ENCODE measurements at places on chromosomes 5 and 9.

DNA sequence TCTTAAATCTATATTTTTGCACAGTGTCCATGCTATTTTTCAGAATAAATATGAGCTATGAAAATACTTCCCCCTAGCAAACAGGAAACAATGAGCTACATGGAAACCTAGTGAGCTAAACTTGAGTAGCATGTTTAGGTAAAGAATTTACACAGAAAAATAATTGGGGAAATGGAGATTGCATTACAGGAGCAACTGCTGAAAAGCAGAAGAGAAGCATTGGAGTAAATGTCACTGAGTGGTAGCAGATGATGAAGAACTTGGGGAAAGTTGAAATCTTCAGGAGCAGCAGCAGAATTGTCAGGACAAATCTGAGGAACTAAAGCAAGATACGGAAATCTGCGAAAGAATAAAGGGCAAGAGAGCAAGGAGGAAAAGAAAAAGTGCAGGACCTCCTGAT lies 610.3 kb downstream of the TLE1 start:
- no peak for DNase-seq

DNA sequence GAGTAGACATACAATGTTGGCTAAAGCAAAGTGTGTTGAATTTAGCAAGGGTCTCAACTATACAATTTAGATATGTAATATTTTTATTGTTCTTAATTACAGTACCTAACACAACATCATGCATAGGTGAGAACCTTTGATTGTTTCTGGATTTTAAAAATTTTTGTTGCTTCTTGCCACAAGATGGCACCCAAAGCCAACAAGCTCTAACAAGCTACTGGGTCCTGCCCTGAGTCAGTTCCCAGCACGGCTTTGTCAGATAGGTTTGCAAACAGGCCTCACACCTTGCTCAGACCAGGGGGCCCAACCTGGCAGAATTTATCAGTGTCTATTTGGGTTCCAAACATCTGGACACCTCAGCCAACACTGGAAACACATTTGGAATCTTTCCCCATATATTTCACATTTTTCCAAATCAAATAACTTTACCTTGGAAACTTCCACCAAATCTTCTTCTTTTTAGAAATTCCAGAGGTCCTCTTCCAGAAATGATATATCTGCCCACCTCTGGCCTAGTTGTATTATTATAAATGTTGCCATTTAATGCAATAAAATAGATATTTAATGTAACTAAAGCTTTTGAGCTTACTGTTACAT lies 49.5 kb upstream of the EGFLAM start:
- no peak for DNase-seq

DNA sequence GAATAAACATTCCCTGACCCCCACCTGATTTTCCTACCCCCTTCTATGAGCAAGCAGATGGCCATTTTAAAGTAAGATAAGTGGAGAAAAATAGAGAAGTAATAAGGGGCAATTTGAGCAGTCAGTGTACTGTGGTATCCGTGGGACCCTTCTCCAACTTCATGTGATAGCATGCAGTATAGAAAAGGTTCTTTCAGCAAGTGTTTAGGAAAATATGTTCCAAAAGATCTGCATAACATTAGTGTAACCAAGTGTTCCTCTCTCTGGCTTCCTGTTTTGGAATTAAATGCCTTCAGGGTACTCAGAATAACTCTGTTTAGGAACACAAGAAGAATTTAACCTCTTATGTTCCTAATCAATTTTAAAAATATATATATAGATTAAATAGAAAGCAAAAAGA lies 134.9 kb downstream of the ATG10 start:
- no peak for DNase-seq

DNA sequence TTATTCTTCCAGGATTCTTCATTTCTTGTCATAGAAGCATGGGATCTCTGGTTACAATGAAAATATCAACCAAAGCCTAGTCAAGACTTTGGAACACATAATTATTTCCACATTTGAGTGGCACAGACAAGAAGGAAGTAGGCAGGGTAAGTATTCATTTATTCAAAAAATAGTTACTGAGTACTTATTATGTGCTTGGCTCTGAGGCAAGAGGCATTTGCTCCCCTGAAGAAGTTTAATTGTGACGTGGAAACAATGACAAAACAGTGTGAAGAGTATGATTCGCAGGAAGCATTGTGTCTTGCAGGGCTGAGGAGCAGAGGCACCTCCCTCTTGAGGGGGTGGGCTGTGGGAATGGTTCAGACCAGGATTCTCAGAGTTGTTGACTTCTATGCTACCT lies 45.0 kb upstream of the TNFSF15 start:
- DNase-seq = no peak

- no peak for DNase-seq
Measured at GRCh38 chr5:2738156-2738699, 13.2 kb downstream of the IRX2 start.

GRCh38 chr5:139796061-139796806 lies 626 bp downstream of the PSD2 start:
- no peak for DNase-seq

DNA sequence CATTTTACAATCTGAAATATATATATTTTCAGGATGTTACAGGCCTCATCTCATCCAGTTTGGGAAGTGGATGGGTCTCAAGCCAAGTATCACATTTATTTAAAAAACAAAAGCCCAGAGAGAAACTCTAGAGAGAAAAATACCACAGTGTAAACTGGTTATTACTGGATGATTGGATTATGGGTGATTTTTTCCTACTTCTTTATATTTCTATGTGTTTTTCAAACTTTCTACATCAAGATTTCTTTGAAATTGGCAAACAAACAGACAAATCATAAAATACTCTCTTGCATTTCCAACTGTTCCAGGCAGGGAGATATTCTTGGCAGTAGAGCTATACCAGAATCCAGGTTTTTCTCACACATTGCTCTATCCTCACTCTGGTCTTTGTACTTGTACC lies 116.0 kb upstream of the SMIM23 start:
- no peak for DNase-seq

DNA sequence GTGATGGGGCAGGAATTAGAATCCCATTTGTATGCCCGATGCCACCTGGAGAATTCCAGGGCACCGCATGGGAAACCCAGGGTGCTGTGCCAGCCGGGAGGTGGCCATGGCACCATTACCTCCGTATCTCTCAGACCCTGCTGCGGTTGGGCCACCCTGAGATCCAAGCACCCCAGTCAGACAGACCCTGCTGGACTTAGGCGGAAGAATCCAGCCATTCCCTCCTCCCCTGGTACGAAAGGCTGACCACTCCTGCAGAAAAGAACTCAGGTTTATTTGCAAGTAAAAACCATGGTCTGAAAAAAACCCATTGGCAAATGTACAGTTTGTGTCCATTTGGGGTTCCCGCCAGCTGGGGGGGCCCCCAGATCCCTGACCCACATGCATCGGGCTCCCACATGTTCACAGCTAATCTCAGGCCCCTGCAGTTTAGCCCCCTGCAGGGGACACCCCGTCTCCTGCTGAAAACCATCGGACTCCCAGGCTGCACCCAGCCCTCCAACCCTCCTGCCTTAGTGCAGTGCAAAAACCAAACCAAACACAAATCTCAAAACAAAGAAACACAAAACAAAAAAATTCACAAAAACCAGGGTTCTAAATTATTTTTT lies 23.6 kb upstream of the SARDH start:
- no peak for DNase-seq

DNA sequence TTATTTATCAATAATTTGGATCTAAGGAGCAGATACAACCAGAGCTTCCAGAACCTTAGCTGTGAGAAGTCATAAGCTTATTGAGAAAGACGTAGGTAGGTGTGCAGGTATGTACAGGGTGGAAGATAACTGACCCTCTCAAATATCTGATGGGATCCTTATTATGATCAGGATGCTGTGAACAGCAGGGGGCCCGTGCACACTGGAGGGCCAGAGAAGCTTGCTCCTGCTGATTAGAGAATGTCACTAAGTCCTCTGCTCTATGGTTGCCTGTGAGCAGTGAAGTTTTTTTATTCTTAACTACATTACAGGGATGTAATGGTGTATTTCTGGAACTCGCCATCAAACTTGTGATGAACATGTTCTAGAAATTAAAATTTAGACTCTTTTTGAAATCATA lies 108.9 kb upstream of the POU5F2 start:
- DNase-seq = no peak

DNA sequence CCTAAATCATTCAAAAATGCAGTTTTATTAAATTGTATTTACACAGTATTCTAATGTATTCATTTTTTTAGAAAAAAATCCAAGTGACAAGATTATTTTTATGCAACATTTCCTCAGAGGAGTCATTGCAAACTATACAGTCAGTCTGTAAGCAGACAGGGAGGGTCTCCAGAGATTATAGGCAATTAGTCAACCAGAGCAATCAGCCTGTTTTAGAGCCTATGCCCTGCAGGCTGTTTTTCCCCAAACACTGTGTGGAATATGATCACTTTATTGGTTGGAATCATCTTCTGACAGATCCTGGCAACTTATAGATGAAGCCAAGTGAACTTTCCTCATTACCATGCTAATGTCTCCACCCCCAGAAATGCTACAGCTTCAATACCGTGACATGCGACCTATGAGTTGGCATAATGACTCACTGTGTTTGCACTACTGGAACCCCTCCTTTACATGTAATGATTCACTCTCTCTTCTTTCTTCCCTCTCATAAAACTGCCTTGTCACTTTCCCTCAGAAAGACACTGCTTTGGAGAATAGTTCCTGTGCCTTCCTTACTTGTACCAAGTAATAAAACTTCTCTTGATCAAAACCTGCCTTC lies 577.7 kb upstream of the FTMT start:
- DNase-seq = no peak

- no peak for DNase-seq
Measured at GRCh38 chr9:89705651-89706050, 100.8 kb downstream of the GADD45G start.

DNA sequence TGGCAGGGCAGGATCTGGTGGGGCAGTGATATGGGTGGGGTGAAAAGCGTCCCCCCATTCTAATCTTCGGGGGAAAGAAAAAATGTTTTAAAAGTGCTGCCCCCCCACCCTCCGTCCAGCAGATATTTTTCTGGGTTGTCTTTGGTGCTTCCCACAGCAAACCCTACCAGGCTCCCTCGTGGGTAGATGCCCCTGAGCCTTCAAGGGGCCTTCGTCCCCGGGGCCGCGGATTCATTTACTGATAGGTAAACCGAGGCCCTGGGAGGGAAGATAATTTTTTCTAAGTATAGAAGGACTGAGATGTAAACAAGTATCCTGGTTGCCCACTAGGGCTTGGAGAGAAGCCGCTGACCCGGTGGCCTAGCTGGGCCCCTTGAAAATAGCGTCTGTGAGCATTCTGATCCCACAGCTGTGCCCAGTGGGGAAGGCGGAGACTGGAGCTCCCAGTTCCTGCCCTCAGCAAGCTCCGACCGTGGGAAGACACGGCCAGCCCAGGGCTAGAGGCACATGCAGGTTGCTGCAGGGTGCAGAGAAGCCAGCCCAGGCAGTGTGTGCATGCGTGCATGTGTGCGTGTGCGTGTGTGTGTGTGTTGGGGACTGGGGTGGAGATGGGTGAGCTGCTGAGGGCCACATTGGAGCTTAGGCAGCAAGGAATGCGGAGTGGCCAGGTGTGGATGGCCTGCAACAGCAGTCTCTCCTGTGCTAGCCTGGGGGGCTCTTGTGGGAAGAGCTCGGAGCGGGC lies 6.0 kb upstream of the RXRA start:
- no peak for DNase-seq

GRCh38 chr9:35236692-35237091 lies 74.9 kb downstream of the UNC13B start:
- DNase-seq = no peak

DNA sequence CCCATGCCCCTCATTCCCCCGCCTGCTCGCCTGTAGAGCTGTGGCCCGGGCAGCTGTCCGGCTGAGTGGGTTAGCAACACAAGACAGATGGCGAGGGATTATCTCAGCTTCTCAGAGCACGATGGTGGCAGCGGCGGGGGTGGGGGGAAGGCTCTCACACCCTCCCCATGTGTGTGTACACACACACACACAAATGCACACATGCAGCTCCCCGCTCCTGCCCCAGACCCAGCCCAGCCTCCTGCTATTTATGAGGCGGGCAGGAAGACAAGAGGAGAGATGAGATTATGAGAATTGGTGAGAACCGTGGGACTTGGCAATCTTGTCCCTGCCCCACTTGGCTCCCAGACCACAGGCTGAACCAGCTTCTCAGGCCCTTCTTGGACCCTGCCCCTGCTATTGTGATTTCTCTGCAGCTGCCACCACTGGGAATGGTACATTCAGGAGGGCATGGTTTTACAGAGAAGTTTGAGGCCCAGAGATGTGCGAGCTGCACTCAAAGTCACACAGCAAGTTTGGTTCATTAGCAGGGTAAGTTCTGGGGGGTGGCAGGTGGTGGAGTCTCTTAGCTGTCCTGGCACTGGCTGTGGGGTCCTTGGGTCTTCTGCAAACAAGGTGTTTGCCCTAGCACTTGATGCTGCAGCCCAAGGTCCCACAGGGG lies 51.0 kb upstream of the PSD2 start:
- no peak for DNase-seq

Data from CD4-positive, alpha-beta T cell treated with Interleukin-1 beta for 1 hour (primary cell).